Endothelial cell of umbilical vein (primary cell): ENCODE measurements at places on chromosomes 2 and 18. TPM values are rescaled to one million over a fixed set of nuclear protein-coding genes. Genes with fewer than 3 reads are reported as not detected.

DNA sequence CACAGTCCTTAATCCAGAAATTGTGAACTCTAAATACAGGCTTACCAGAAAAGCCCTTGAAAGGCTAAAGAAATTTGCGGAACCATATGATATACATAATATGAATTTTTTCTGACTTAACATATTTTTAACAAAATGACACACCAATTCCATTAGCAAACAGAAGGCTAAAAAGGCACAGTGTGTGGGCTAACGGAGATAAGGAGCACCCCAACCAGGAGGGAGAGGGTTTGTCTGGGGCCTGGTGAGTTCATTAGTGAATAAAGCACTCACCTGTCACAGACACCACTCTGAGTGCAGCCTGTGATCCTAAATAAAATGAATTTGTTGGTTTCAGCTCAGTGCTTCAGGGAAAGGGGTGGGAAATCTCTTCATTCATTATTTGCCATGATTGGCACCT is 2.7 kb upstream of the FECH start:
- no peak for DNase-seq

DNA sequence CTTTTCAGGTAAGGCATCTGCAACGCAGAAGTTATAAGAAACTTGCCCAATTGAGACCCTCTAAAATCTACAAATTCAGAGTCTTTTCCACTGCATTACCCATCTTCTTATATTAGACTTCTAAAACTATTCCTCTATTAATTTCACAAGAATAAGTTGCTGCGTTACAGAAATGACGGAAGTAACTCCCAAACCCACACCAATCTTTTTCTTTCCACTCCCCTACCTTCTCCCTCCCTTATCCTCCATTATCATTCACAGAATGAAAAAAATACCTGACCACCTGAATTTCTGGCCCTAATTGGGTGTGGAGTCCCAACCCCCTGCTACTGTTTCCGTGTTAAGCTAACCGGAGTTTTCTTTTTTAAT is 689 bp downstream of the RPRD1A start:
- DNase-seq: no peak

DNA sequence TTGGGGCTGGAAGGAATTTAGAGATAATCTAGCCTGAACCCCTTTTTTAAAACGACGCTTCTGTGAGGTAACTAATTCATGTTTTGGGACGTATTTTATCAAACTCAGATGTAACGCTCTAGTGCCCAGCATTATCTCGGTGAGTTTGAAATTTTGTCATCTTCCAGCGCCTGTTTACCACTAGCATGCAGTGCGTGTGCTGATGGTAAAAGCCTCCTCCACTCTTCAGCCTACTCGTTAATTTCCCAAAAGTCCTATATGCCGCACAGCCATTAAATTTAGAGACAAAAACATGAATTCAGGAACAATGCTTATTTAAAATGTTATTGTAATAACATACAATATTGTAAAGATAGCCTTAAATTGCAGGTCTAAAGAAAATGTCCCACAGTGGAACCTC is 2.8 kb downstream of the ZCCHC2 start:
- DNase-seq: no peak

The ZNF892 gene
- 0.64 and 0.65 TPM in 2 replicates for polyA plus RNA-seq

The B3GNT7 gene
- polyA plus RNA-seq: 0.27 and 0.39 TPM in 2 replicates

The EML4 gene
- 11.1 and 13.3 TPM in 2 replicates for polyA plus RNA-seq

The RAPGEF4 gene
- polyA plus RNA-seq: 5.7 and 7.2 TPM in 2 replicates

- no peak for DNase-seq
These were observed 26.5 kb downstream of the STEAP3 start for GRCh38 chr2:119249855-119250717.

- DNase-seq: peak; percentile 83
These were observed 9.0 kb downstream of the DTNB start for GRCh38 chr2:25664183-25664964.

The SLC38A11 gene
- not detected in 2 replicates for polyA plus RNA-seq

GRCh38 chr18:63868546-63868945 is 19.0 kb upstream of the SERPINB2 start:
- DNase-seq: no peak

DNA sequence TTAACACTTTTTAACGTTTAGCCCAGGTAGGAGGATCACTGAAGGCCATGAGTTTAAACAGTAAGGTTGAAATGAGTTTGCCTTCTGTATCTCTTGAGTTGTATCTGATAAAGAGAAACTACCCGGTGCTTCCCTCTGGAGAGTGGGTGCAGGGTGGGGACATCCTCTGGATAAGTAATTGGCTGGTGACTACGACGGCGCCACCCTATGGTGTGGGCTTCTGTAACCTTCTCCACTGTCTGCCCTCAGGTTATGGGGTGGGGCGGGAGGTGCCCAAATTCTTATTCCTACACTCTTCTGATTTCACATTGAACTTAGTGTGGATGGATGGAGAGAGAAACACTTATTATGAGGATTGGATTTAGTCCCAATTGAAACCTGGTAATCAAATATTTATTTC is 68.8 kb downstream of the LDLRAD4 start:
- DNase-seq: no peak

DNA sequence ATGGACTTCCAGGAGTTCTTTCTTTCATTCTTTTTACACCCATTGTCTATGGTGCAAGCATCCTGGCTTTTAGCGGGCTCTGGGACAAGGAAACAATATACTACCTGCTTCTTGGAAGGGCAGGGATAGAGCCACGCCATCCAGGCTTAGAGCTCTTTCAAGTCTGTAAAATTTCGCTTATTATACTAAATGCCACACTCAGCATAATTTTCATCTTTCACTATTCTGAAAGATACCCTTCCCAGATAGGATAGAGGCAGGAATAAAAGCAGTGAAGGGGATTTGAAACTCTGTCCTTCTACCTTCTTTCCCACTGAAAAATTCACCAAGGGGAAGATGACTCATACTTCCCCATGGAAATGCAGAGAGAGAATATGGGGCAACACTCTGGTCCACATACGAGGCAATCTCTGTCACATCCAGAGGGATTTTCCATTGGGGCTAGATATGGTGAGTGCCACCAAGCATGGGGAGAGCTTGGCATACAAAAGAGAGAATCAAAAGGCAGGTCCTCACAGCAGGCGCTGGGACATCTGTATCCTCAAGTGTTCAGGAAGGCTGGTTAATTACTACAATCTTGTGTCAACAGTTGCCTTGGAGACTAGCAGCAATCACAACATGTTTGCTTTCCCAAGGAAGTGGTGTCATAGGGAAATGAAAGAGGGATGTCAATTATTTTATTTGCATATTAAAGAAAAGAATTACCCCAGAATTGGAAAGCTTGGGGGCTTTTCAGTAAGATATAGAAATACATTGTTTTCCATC is 127.6 kb downstream of the TDRD15 start:
- DNase-seq: peak; percentile 9

- no peak for DNase-seq
These were observed 113.6 kb upstream of the MAP3K20 start for GRCh38 chr2:172962082-172962481.

The BUB1 gene
- polyA plus RNA-seq: 11.5 and 16.1 TPM in 2 replicates

- DNase-seq: no peak
These were observed 16.4 kb downstream of the TET3 start for GRCh38 chr2:74001121-74001520.

DNA sequence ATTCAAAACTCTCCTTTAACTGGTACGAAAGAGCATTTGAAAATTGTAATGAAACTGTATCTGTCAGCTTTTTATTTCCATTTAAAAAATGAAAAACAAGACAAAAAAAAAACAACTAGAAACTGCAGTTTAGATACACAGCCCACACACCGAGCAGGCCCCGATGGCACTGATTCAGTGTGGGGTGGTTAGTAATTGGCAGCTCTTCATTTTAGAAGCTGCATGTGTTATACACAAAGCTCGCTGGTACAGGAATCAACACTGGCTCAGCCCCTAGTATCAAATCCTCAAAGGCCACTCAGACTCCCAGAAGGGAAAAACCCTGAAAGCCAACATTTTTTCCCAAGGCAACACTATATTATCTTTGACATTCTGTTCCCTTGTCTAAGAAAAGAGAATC is 30.5 kb upstream of the RMDN2 start:
- DNase-seq: no peak

GRCh38 chr2:12416600-12416999 is 300.1 kb upstream of the TRIB2 start:
- DNase-seq: peak; percentile 57

GRCh38 chr2:119068154-119068725 is 90.3 kb downstream of the C1QL2 start:
- DNase-seq: no peak

The PRKAG3 gene
- polyA plus RNA-seq: not detected in 2 replicates

- DNase-seq: no peak
These were observed 68.1 kb downstream of the LAMA3 start for GRCh38 chr18:23757437-23757733.

- DNase-seq: no peak
These were observed 17.9 kb upstream of the DSG3 start for GRCh38 chr18:31429623-31430022.

The SGPP2 gene
- polyA plus RNA-seq: not detected in 2 replicates

DNA sequence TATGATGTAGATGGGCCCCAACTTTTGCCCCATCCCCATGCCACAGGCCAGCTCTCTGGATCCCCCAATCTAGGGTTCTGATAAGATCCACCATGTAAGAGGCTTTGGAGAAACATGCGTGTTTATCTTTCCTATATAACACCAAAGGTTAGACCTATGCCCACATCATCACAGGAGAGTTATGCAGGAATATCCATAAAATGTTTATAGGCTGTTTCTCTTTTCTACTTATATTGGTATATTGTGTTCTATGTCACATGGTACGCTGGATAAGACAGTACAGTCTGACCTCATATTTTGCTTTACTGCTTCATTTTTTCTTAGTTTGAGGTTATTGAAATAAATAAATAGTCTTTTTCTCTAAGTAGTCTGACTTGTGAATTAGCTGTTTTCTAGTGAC is 1013.9 kb upstream of the GYPC start:
- no peak for DNase-seq

GRCh38 chr2:120358734-120359465 is 13.0 kb downstream of the INHBB start:
- DNase-seq: no peak

The NCKAP5 gene
- polyA plus RNA-seq: 0.46 and 0.47 TPM in 2 replicates

The TSPYL6 gene
- 0.03 TPM in 1 of 2 replicates, not detected in the other for polyA plus RNA-seq

DNA sequence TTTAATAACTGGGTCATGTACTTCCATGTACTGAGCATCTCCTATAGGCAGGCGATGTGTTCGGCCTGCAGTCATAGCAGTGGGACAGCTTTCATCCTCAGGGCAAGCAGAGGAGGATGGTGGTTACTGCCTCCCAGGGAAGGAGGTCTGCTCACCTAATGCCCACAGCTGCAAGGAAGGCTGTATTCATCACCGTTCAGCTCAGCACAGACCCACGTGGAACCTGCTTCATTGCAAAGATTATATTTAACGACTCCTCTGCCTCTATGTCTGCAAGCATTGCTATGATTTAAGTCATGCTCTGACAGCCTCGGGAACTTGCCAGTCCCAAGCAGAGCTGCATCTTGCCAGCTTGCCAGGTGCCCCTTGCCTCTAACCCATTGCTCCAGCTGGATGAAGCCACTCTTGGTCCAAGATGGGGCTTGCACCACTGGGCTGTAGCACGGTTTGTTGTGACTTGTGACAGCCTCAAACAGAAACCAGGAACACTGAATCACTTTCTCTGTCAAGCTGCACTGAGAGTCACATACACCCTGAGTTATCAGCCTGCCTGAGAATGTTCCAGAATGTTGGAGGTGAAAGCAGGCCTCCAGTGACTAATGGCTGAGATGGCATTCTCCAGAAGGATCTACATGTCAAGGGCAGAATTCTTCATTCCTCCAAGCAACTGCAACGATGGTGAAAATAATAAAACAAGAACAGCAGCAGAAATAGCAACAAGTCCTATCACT is 651.1 kb upstream of the ID2 start:
- no peak for DNase-seq

DNA sequence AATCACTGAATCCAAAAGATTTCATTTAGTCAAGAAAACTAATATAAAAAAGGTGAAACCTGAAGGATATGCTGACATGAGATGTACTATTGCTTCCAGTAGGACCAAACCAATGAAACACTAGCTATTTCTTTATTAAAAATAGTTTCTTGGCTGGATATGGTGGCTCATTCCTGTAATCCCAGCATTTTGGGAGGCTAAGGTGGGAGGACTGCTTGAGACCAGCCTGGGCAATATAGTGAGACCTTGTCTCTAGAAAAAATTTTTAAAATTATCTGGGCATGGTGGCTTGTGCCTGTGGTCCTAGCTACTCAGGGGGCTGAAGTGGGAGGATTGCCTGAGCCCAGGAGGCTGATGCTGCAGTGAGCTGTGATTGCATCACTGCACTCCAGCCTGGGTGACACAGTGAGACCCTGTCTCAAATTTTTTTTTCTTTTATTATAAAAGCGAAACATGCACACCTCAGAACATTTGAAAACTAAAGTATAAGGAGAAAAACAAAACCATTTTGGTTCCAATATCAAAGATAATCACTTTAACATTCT is 266.2 kb downstream of the TGIF1 start:
- no peak for DNase-seq

- DNase-seq: no peak
These were observed 96.8 kb upstream of the PPP1CB start for GRCh38 chr2:28654663-28655320.

DNA sequence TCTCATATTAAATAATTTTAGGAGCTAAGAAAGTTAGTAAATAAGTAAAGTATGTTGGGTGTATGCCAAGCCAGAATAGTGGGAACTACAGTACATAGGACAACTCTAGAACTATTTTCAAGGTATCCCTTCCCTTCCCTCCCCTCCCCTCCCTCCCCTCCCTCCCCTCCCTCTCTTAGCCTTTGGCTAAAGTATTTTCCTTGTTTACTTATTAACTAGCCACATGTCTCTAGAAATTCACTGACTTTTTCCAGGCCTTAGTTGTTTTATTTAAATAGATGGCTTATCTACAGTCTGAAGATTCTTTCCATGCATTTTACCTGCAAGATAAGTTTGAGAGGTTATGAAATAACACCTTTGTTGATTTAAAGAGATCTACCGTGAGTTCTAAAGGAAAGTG is 402.1 kb downstream of the PARD3B start:
- no peak for DNase-seq

GRCh38 chr2:216503159-216503629 is 4.5 kb downstream of the RPL37A start:
- DNase-seq: no peak

The ANKAR gene
- polyA plus RNA-seq: 1.0 and 1.3 TPM in 2 replicates

The TCF4 gene
- 183 and 204 TPM in 2 replicates for polyA plus RNA-seq

The ELOA2 gene
- polyA plus RNA-seq: not detected in 2 replicates

DNA sequence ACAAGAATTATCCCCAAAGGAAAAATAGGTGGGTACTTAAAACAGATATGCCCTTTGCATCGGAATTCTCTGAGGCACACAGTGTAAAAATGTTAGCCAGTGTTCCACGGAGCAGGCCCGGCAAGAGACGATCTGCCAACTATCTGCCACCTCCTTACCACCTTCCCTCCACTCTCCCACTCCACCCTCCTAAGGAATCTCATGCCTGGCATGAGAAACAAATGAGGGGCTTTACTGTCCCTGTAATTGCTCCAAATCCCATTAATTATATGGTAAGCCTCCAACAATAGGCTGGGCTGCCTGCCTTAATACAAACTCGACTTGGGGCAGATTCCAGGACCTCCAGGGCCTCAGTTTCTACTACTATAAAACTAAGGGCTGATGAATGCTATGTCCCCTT is 102.3 kb downstream of the ZBTB7C start:
- no peak for DNase-seq

The FOXI3 gene
- polyA plus RNA-seq: not detected in 2 replicates

The KCNG2 gene
- polyA plus RNA-seq: not detected in 2 replicates
